NCI-H2227 treated with DMSO at 0.1 percent for 48 hours (cell line): ENCODE measurements at places on chromosomes 2 and 18.

- no peak for DNase-seq
These were observed 16.0 kb upstream of the MARCHF4 start for GRCh38 chr2:216388046-216388884.

GRCh38 chr18:26008096-26008495 lies 82.3 kb downstream of the SS18 start:
- DNase-seq: no peak

GRCh38 chr2:76640905-76641304 lies 881.3 kb downstream of the LRRTM4 start:
- no peak for DNase-seq

DNA sequence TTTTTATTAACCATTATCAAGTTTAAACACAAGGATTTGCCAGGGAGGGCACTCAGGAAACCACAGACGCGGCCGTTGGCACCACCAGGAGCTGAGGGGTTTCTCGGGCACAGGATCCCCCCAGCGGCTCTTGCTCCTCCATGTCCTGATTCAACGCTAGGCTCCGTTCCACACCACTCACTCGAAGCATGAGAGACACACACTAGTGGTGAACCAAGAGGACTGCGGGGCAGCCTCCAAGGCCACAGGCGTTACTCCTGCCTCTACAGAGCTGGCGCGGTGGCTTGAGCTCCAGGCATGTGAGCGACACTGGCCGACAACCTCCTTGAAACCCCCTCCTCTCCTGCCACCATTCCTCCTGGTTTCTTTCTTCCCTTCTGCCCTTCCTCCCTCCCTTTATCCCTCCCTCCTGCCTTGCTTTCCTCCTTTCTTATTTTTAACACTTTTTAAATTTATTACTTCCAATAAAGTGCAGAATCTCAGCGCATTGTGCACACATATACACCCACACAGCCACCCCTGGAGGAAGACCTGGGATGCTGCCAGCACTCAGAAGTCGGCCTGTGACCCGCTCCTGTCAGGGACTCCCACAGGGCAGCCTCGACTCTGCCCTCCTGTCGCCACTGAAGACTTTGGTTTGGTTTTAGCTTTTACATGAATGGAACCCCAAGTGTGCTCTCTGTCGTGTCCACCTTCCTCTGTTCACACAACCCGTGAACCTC lies 21.7 kb downstream of the COX7A2L start:
- DNase-seq: no peak

DNA sequence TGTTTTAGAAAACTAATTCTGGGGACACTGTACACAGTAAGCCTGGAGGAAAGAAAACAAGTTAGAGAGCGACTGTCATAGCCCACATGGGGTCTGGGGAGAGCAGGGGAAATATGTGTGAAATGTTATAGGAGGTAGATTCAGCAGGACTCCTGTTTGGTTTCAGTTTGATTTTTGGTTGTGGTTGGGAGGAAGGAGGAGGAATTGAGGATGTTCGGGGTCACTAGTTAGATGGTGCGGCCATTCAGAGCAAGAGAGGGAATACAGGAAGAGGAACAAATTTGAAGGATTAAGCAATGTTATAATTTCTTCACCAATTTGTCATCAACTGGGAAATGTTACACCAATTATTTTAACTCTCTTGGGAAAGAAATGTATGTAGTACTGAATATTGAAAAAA lies 25.1 kb downstream of the TTC39C start:
- no peak for DNase-seq
